ENCODE measurements at places on chromosomes 2 and 18.

DNA sequence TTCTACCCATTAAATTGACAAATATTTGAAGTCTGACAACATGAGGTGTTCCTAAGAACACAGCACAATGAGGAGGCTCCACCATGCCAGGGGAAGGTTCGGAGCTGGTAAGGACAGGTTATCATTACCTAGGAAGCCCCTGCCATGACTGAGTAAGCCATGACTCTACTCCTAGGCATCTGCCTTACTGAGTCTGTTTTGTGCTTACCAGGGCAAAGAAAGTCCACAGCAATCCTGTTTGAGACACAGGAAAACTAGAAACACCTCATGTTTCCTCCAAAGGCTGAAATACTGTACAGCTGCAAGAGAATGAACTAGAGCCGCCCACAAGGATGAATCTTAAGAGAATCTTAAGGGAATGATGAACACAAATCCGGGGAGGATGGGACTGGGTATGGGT is 11.6 kb downstream of the TGFBRAP1 start:
- no peak for DNase-seq

DNA sequence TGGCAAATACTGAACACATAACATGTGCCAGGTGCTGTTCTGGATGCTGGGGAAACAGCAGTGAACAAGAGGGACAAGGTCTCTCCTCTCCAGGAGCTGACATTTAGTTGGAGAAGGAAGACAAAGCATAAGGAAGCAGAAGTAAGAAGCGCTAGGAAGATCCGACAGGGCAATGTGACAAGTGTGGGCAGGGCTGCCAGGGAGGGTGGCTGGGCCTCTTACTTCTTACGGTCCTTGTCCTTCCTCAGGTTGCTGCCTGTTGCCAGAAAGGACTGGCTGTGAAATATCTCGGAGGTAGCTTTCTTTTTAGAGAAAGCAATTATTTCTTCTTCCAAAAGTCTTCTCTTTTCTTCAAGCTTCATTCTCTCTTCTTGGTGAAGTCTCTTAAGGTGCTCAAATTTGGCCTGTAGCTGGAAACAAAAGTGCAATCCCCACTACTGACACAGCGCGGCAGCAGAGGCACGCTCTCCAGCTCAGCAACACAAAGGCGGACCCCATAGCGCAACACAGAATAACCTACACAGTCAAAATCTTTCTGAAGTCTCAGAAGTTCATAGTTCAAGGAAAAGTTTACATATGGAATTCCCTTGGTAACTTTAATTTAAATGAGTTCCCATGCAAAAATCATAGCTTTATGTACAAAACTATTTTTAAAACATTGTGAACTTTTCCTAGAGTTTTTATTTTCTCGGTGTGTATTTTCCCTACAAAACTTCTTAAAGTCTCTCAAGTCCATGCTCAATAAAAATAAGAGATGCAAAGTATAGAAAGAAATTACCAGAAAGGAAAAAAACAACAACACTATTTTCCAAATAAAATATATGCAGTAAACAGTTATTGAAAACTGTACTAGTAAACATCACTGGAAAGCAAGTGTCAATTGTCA is 67.7 kb downstream of the SEPTIN10 start:
- DNase-seq, result no peak

DNA sequence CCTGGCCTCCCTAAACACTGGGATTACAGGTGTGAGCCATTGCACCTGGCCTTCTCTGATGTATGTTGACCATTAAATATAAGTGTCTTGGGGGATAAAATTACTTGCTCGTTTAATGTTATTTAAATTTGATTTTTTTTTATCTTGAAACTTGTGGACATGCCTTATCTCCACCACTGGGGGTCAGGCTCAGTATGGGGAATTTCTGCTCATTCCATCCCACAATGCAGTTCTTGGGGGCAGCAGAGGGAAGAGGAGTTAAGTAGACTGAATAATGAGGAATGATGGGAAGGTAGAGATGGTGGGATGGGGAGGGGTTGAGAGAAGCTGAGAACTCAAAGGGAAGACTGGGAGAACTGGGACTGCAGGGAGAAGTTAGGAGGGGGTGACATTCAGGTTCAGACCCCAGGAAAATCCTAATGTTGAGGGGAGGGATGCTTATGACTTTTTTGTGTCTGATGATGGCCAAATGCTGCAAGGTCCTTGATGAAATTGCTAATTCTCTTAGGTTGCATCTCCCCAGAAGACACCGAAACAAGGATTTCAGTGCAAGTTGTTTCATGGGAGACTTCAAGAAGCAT is 174.2 kb downstream of the MIB1 start:
- no peak for DNase-seq

DNA sequence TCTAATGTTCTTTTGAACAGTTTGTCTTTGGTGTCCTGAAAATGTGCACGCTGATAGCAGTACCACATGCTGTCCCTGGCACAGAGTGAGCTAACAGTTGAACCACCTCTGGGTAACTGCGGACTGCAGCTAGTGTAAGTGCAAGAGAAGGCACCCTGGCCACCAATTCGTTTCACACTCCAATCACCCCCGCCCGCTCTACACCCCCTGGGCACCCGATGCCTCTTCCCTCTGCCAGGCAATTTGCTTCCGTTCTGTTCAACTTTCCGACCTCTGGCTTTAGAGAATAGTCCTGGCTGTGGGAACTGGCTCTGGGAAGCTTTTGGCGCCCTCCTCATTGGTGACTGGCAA is 1.4 kb downstream of the DOCK10 start:
- peak; percentile 22 for DNase-seq

DNA sequence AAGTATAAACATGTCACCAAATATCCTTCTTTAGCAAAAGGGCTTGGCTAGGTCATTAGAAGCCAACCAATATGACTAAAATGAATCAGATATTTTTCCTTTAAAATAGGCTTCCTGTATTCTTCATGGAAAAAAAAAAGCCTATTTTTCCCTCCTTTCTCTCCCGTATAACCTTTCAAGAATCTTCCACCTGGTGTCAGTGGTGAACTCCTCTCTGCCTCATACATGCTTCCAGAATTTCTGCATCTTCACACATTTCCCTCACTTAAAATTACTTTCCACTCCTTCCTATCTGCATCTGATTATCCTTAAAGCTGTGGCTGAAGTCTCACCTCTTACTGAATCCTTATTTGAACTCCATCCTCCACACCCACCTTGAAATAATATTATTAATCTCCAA is 116.9 kb upstream of the FANCL start:
- no peak for DNase-seq

DNA sequence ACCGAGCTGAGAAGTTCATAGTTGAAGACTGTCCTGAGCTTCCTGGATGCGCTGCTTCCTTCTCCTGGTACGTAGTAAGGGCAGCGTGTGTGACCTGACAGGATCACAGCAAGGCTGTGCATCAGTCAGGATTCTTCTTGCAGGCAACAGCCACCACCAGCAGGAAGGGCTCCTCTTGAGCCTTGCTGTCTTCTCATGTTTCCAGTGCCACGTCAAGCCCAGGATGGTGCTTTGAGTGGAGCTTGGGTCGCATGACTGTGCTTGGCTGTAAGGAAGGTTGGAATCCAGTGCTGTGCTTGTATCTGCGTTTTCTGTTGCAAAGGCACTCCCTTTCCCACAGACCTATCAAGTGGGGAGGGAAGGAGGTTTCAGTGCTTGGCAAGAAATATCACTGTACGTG is 194.3 kb downstream of the LDLRAD4 start:
- no peak for DNase-seq

GRCh38 chr2:20221555-20221973 is 3.4 kb downstream of the SDC1 start:
- no peak for DNase-seq

DNA sequence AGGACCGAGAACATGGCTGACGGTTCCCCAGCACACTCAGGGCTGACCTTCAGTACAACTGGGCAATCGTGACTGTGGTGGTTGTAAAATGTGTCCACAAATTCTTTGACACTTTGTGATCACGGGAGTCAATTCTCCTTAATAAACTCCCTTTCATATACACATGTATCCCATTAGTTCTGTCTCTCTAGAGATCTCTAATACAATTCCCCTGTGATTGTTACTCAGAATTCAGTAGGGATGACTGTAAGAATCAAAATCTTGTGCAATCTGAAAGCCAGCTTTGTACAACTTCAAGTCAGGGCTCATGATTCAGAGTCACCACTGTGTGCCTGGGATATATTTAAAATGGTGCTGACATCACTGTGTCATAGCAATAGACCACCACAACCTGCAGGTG is 89.5 kb upstream of the LMAN1 start:
- DNase-seq, result no peak

GRCh38 chr2:696463-696862 is 19.3 kb upstream of the TMEM18 start:
- peak; percentile 44 for DNase-seq

GRCh38 chr2:67660871-67661270 is 263.7 kb downstream of the ETAA1 start:
- DNase-seq, result no peak

- no peak for DNase-seq
Observed at GRCh38 chr2:12073217-12073852, 326.9 kb downstream of the LPIN1 start.

DNA sequence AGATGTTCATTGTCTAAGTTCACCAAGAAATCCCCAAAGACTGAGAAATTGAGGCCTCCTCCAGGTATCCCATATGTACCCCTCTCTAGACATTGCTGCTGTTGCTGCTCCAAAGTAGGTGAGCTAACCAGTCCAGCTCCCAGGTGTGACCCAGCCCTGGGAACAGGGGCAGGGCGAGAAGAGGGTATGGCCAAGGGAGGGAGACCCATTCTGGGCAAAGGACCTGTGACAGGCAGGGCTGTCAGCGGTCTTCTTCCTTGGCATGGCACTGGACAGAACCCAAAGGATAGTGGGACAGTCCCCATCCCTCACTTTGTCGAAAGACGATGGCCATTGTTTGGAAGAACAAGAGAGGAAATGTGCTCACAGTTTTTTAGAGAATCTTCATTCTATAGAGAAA is 7.2 kb upstream of the INO80C start:
- DNase-seq, result no peak

DNA sequence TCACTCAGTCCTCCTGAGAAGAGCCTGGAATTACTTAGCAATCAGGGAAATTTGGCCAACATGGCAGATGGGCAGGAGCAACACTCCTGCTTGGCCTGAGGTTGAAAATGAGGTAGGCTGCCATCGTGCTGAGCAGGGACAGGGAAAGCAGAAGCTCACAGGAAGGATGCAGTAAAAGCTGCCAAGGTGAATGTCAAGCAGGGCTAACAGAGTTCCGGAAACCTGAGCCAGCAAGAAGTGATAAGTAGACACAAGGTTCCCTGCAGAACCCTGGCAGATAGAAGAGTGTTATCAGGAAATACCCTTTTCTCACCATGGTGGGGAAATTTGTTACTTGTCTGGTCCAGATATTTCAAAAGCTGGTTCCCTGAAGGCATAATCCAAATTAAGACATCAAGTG is 454.3 kb upstream of the MEX3C start:
- no peak for DNase-seq

- no peak for DNase-seq
Observed at GRCh38 chr2:1598800-1599199, 145.5 kb downstream of the PXDN start.

DNA sequence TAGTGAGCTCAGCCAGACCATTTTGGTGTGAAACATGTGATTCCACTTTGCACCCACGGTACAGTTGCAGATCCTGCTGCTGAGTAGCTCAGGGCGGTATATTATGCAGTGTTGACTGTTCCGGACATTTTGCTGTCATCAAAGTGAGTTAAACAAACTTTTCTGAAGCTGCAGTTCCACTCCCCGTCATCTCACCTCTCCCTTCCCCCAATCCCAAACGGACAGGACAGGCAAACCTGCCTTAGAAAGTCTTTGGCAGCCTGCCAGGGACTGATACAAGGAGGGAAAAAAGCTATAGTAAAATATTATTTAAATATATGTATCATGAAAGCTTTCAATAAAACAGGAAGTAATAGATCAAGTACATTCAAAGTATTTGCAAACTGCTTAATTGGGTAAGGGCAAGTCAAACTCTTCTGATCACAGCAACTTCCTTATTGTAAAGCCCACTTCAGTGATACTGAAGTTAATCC is 35.5 kb upstream of the SP5 start:
- no peak for DNase-seq

DNA sequence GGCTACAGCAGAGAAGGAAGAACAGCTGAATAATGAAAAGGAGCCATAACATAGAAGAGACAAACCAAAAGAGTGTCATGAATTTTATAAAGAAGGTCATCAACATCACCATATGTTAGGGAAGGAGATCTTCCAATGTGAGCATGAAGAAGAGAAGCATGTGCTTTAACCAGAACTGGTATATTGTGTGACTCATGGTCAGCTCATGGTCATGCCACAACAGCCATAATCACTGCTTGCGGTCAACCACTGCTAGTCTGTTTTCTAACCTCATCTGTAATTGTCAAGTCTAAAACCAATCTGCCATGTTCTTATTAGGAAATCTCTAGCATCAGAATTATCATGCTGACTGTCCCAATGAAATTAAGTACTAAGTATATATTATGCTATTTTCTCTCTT is 204.1 kb upstream of the VRK2 start:
- no peak for DNase-seq

DNA sequence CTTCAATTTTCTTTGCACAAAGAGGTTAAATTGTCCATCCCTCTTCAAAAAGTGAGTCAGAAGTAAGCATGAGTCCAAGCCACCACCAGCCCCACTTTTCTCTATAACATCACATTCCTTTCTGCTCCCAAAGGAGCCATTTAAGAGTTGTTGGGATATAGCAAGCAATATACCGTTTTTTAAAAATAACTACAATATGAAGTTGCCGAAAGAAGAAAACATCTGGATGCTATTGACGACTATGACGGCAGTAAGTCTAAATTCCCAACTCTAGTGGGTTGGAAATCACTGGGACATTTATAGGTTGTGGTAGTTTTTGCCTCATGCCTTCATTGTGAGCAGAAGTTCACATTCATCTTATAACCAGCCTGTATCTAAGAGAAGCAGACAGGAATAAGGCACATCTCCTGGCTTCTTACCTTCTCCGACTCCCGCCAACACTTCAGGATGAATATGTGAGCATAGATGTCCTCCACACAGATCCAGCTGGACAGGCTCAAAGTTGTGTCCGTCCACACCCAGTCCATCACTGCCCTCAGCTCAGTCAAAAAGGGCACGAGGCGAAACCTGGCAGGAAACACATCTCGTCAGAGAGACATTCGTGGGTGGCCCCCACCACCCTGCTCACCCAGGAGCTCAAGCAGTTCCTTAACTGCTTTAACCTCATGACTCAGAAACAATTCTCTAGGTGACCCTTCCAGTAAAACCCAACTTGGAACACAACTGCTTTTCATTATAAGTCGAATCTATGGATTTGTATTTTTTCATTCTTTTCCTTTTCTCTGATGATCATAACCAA is 163.6 kb downstream of the NAPG start:
- no peak for DNase-seq

DNA sequence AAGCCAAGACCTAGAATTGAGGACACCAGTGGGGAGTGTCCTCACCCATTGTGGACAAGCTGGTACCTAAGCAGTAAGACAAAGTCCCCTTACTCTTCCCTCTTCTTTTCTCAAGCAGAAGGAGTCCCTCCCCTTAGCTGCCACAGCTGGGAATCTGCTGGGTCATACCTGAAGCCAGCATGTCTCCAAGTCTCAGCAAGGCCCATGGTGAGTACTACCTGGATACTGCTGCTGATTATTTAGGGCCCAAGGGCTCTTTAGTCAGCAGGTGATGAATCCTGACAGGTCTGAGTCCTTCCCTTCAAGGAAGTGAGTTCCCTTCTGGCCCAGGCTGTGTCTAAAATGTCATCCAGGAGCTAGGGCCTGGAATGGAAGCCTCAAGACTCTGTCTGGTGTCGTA is 198.6 kb upstream of the STK17B start:
- no peak for DNase-seq

- DNase-seq, result no peak
Observed at GRCh38 chr2:95374451-95374920, 28.0 kb upstream of the FAHD2A start.

- DNase-seq, result no peak
Observed at GRCh38 chr18:50594012-50594411, 34.1 kb downstream of the MAPK4 start.

- DNase-seq, result no peak
Observed at GRCh38 chr2:189628817-189629530, 32.3 kb upstream of the ASNSD1 start.

All from GM13976 (cell line).